Cardiac septum (tissue), 1 donor: ENCODE measurements at places on chromosomes 5 and 9. TPM values are rescaled to one million over a fixed set of nuclear protein-coding genes. Genes with fewer than 3 reads are reported as not detected.

Gene NEUROG1
- not detected for total RNA-seq

Gene REEP2
- 10.8 TPM for total RNA-seq

Gene ACSL6
- total RNA-seq: 4.5 TPM

Gene PCDHB7
- total RNA-seq: 0.67 TPM

Gene ANKRD55
- total RNA-seq: not detected

Gene JAK2
- total RNA-seq: 52.8 TPM

Gene FYB1
- 4.5 TPM for total RNA-seq

Gene SPATA31E1
- not detected for total RNA-seq
